ENCODE measurements at places on chromosomes 2 and 18.

- DNase-seq = no peak
These were observed 48.9 kb upstream of the EMILIN2 start for GRCh38 chr18:2797951-2798350.

DNA sequence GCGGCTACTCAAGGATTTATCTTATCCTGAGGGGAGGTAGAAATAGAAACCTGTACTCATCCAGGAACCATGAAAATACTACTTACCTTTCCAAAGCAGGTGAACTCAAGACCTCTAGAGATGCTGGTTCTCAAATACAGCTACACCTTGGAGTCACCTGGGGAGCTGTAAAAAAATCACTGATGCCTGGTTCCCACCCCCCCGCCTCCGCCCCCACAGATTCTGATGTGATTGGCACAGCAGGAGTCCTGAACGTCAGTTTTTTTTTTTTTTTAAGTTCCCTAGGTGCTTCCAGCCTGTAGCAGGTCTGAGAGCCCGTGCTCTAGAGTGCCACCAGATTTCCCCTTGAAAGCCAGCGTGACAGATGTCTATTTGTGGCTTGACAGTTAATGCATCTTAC lies 113.6 kb downstream of the MRO start:
- DNase-seq = no peak

DNA sequence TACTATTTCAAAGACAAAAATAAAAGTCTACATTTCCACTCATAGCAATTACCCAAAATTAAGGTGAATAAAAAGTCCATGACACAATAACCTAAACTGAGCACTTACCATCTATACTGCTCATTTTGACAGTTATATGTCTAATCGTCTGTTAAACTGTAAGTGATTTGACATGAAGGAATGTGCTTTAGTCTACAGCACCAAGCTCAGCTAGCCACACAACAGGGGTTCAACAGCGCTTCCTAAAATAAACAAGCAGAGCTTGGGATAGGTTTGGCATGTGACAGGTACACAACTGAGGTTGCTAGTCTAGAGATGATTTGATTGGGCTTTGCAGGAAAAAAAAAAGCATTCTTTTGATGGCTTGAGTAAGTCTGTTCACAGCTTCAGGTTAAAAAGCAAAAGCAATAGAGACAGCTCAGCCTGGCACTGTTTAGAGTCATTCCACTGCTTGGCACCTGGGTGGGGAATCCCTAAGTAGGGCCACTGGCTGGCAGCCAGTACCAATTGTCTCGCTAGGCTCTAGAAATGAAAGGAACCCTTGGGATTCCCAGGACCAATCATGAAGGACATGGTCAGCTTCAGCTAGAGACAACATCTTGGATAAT lies 78.6 kb downstream of the BARD1 start:
- no peak for DNase-seq

GRCh38 chr18:62555135-62555534 lies 32.3 kb downstream of the ZCCHC2 start:
- no peak for DNase-seq

GRCh38 chr2:237205561-237205971 lies 119.9 kb downstream of the COPS8 start:
- DNase-seq = no peak

GRCh38 chr18:35438480-35439234 lies 59.1 kb downstream of the INO80C start:
- DNase-seq = no peak

DNA sequence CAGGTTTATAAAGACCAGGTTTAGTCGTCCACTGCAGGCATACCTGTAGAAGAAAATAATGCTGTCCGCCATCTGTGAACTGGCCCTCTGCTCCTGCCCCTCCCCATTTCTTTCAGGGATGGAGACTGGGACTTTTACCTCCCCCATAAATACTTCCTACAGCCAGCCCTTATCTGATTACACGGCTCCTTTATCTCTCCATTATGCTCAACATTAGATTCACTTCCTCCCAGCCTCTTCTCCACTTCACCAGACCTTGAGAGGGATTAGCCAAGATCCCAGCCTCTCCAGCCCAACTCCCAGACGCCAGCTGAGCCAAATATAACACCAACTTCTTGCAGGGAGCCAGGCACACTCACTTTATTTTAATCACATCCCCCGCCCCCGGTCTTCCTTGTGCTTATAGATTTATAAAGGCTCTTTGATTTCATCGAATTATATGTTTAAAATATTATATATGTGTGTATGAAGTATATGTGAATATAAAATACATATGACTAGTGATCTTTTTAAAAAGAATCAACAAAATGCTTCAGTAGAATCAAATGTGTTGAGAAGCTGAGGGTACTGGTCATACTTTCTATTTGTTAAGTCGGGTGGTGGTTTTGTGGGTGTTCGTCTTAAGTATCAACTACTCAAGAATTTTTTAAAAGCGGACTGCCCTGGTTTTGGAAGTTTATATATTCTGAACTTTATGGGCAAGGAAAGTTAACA lies 81.0 kb downstream of the SPRED2 start:
- DNase-seq = no peak

- no peak for DNase-seq
These were observed 4.1 kb downstream of the CYTIP start for GRCh38 chr2:157439824-157440186.

DNA sequence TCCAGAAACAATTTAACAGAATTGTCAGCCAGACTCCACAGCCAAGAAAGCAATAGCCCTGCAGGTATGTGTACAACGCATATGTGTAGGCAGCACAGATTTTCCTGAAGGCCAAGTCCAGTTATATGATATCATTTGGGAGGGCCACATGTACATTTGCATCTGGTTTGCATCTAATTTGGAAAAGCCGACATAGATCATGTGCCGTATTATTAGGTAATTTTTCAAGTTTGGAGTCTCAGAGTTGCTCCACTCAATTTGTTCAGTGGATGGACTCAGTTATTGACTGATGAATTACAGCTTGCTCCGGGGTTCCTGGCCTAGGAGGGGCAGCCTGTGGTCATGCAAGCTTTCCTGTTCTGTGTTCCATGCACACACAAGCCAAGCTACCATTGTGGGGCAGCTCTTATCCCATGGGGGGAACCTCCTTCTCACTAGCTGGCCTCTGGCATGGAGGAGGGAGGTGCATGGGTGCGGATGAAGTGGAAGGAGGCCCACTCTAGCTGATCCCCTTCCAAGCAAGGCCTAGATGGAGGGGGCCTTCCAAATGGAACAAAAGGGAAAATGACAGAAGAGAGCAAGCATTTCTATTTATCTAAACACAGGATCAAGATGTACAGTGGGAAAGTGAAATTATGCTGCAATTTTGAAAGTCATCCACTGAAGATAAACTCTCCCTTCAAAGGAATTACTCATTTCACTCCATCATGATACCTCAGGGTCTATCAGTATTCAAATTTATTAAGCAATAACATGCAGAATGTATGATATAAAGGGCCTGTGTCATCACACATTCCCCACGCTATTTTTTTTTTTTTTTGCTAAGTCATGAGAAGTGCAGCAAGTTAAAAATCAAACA lies 202.6 kb upstream of the SMAD2 start:
- DNase-seq = no peak

DNA sequence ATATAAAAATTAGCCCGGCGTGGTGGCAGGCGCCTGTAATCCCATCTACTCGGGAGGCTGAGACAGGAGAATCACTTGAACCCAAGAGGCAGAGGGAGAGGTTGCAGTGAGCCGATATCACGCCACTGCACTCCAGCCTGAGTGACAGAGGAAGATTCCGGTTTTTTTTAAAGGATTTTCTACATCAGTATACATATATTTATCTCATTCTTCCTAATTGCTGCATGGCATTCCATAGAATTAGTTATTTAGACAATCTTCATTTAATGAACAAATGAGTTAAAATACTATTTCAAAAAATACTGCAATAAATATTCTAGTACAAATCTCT lies 2.0 kb downstream of the GTF3C2 start:
- DNase-seq = no peak

DNA sequence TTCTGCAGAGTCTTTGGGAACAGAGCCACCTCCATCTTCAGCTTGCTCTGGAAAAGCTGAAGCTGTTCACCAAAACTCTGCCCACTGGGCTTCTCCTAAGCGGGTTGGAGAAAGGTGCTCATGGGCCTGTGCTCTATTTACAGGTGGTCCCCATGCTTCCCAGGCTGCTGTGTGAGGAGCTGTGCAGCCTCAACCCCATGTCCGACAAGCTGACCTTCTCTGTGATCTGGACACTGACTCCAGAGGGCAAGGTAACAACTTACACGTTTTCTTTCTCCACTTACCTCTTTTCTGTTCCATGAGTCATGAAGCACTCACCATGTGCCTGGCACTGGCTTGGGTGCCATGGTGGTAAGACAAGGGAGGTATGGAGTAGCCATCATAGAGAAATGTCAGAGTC lies 129.5 kb upstream of the ALPP start:
- no peak for DNase-seq

DNA sequence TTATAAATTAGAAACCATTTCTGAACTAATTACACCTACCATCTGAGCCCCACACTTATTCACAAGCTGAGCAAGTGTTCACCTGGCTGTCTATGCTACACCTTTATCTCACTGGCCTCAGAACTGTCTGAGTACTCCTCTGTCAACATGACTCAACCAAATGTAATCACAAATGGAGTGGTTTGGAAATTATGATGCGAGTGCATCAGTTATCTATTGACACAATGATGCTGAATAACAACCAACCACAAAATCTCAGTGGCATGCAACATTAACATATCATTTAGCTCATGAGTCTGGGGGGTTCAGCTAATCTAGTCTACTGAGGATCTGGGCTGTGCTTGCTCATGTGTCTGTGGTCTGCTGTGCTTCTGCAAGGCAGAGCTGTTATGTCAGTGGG lies 184.2 kb upstream of the NXPH2 start:
- no peak for DNase-seq

DNA sequence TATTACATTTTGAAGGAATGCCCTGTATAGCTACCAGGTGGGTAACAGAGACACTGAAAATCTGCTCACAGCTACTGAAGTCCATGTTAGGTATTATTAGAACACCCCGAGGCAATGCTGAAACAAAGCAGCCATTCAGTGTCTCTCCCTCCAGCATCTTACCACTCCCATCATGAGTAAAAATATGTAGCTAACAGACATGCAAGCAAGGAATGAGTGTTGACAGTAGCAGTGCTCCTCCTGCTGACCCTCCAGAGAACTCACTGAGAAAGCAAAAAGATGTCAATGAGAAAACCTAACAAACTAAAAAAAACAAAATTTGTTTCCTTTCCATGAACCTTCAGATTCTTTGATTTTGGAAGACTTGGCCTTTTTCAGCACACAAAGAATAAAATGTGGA lies 393.9 kb downstream of the LRRTM1 start:
- DNase-seq = no peak

GRCh38 chr2:176747506-176747905 lies 465.1 kb upstream of the HNRNPA3 start:
- no peak for DNase-seq

DNA sequence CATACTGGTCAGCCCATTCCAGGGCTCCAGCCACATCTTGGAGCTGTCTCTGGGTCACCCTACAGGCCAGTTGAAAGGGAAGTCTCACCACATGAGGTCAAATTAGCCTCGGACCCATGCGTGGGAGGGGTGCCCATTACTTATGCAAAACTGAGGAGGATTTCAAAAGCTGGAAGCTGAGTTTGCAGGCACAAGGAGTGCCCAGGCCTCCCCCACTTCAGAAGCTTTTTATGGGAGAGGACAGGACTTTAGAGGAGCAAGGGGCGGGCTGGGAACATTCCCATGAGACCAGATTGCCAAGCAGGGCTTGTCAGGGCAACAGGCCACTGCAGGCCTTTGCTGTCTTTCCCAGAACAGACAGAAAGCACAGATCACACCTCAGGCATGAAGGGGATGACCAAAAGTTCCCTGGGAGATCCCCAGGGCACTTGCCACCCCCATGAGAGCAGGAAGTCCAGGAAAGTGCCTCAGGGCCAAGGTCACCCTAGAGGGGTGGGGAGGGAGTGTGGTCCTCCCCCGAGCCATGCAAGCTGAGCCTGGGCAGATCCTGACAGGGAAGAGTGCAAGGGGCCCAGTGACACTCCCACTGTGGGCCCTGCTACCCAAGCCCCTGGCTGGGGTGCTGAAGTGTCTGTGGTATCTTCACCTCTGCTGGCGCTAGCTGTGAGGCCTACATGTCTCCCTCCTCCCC lies 267.7 kb downstream of the BCL11A start:
- DNase-seq = no peak

DNA sequence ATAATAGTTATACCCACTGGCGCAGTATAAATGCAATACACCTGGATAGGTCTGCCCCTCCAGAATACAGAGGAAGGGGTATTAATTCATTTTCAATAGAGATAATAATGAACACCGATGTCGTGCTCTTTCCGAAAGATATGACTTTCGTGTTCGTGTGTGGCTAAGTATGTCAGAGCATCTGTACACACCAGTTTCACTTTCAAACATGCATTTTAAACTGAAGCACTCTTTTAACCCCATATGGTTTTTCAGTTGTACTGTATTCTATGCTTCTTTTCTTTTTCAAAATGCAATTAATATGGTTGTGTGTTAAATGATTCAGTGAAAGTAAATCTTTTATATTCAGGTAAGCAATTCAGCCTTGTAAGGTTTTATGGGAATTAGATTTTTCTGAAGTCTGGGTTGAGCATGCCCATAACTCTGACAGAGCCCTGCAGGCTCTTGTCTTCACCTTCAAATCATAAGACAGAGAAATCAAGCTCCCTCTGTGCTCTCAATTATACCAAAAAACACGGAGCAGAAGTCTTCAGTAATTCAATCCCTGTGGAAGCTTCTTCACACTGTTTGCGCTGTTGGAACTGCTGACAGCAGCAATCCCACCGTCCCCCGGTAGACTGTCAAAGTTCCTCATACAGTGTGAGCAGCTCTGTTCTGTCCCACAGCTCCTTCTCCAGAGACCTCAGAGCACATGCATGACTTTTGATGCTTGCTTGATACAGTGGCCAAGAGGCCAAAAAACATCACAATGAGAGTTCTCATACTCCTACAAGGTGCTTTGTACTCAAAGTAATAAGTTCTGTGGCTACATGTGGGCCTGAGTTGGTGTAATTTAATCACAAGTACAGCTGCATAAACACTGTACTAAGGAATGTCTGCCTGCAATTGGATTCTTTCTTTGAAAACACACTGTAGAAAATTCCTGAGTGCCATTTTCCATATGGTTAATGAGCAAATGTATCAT lies 186.8 kb downstream of the ZNF521 start:
- DNase-seq = no peak

DNA sequence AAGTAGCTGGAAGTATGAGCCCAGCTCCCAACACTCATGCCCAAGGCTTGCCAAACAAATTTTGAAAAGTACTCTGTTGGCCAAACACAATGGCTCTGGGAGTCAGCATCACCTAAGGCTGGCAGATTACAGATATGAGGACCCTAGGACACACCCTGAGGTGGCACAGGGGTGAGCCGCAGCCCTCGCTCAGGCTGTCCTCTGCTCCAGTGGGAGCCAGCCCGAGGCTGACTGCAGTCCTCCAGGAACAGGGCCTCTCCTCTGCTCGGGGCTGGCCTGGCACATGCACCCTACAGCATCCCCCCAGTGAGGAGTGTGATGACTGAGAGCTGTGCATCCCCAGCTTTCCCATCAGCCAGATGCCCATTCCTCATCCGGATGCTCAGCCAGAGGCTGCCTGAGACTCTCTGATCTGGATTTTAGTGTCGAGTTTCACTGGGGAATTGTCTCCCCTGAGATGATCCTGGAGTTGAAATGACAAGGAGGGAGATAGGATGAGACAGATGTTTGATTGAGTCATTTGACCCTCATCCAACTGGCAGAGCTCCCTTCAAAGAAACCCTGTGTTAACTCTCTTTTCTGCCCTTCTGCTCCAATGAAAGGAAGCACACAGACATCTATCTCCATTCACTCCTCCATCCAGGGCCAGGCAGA lies 269.3 kb upstream of the NCKAP5 start:
- DNase-seq = no peak
